ENCODE measurements at places on chromosomes 3 and 15.

DNA sequence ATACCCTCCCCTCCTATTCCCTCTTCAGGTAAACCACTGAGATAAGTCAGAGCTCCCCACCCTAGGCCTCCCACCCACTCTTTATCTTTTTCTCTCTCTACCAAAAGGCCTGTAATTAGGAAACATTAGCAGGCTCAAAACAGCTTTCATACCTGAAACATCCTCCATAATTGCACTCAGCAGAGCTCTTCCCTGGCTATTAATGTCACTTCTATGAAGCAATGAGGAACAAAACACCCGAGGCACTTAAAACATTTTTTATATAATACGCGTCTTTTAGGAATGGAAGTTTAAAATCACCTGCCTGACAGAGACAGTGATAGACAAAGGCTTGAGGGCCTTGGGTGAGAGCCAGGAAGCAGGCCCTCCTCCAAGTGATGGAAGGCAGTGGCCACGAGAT lies 138.9 kb downstream of the EPHB1 start:
- DNase-seq: no peak

GRCh38 chr3:45915518-45916231 lies 27.6 kb upstream of the CXCR6 start:
- DNase-seq: peak; percentile 49

DNA sequence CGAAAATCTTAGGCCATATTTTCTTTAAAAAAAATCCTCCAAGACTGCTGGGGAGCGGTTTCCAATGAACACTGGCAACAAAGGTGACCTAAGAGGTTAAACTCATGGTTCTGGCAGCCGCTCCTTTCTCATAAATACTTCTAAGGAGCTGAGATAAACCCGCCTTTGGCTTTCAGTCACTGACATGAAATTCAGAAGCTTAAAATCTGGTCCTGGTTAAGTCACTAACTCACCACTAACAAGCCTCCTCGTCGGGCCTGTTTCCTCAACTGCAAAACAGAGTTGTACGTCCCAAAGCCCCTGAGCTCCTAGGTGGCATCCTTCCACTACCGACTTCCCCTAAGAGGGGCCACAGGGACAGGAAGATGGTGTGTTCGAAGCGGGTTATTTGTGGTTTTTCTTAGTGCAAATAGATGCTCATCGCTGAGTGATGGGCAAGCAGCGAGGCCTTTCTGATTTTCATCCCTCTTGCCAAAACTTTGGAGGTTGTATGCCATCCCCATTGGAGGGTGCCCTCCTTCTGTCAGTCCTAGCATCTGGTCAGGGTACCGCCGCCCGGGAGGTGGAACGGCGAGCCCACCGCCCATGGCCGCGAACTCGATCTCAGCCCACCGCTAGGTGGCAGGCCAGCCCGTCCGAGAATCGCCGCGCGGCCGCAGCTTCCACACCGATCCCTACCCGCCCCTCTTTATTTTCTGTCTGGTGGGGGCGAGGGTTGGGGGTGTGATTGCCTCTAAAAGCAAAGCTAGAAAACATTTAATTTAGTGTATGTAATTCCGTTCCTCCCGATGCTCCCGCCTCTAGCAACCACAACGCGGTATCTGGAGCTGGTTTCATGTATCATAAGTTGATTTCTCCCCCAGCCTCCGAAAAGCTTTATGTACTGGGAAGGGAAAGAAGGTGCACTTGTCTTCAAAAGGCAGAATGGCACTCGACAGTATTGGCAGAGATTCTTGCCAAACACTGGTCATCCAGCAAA lies 4.6 kb downstream of the BCL6 start:
- peak; percentile 63 for DNase-seq

DNA sequence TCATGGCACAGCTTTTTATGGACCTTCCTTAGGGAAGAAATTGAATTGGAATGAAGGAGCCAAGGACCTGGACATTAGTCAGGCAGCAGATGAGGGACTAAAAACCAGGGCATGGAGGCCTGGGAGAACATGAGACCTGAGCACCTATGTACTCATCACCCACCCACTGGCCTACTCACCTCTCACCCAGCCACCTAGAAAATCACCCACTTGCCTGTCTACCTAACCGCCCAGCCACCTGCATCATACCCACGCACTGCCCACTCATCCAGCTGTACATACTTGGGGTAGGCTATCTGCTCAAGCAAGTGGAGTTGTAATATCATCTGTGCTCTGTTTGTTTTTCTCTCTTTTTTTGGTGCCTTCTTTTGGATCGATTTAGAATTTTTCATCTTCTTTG lies 65.3 kb upstream of the SLCO2A1 start:
- no peak for DNase-seq

DNA sequence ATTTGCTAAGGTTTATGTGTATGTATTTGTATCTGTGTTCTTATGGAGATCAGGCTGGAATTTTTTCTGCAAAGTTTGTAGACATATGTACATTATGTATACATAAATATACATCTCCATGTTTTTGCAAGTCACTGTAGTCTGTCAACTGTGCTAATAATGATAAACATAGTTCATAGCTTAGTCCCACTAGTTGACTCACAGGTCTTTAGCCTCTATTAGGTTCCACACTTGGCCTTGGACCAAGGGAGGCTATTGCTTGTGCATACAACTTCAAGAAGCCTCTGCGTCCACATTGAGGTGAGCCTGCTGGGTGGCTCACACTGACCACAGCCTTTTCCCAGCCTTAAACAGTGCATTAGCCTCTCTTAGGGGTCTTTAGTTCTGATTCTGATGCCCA lies 243.8 kb upstream of the PEX5L start:
- DNase-seq: no peak

- no peak for DNase-seq
These were observed 79.8 kb downstream of the PLCH1 start for GRCh38 chr3:155664925-155665695.

DNA sequence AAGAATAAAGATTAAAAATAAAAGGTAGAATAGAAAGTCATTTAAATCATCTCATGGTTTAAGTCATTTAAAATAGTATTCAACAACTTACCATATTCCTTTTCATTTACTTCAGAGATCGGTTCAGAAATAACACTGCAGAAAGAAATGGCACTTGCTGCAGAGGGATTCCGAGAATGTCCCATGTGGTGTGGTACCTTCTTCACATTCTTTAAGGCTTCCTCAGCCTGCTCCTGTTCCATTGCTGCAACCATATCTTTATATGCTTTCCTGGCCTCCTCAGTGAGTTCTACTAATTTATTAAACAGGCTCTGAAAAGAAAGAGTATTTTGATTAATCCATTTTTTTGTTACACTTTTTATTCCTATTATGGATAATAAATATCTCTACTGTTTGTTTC lies 32.6 kb upstream of the SHC4 start:
- DNase-seq: no peak

GRCh38 chr3:125010393-125010792 lies 45.4 kb downstream of the HEG1 start:
- no peak for DNase-seq

DNA sequence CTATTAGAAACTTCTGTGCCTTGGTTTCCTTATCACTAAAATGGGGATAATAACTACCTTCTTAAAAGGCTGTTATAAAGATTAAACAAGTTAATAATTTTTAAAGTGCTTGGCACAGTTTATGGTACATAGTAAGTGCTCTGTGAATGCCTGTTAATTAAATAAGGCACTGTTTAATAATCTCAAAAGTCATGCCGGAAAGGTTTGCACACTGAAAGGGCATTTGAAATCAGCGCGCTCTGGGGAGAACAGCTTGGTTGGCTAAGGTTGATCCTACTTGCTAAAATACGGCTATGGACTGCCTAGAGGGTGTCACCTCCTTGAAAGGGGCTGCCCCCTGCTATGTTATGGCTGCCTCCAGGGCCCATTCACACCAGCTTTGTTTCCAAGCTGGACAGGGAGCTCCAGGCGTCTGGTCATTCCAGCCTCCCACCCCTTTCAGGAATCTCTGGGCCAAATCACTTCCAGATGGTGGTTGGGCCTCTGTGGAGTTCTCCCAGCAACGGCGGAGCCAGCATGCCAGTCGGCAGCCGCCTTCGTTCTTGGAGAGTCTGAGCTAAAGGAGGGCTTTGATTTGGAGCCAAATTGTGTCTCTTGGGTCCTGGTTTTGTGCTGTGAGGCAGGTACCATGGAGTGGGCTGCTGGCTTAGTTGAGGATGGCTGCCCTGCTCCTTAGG lies 5.9 kb downstream of the FLNB start:
- no peak for DNase-seq

GRCh38 chr3:127535901-127536829 lies 54.4 kb downstream of the TPRA1 start:
- no peak for DNase-seq

DNA sequence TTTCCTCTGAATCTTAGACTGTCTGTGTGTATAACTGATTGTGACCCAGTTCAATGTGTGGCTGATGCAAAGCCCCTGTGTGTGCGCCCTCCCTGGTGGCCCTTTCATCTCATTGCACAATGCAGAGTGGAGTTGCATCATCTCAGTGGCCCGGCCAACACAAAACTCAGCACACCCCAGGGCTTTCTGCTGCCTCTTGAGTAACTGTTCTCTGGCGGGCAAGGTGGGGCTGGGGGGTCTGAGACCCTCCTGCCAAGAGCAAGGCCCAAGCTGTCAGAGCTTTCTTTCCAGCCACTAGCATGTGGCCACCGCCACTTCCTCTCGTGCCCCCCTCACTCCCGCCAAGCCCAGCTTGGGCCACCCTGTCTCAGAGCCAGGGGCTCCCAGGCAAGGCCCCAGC lies 80.7 kb upstream of the ALDH1L1 start:
- DNase-seq: peak; percentile 46

DNA sequence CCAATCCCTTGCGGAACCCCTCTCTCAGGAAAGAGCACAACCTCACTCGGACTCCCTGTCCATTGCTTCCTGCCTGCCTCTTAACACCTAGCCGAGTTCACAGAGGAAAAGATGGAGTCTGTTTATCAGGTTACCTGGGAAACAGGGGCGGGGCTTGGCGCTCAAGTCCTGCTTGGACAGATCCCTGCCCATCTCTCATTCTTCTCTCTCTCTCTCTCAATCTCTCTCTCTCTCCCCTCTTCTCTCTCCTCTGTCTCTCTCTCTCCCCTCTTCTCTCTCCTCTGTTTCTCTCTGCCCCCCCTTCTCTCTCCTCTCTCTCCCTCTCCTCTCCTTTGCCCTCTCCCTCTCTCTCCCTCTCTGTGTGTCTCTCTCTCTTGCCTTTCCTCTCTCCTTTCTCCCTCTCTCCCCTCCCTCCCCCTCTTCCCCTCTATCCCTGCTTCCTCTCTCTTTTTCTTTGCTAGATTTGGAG lies at the start of gene EFHB:
EFHB (minus strand) TSS at position 120 of the 469 bp plus-strand sequence. CDS start 199 bp downstream, outside the sequence.
- DNase-seq: peak; percentile 69

DNA sequence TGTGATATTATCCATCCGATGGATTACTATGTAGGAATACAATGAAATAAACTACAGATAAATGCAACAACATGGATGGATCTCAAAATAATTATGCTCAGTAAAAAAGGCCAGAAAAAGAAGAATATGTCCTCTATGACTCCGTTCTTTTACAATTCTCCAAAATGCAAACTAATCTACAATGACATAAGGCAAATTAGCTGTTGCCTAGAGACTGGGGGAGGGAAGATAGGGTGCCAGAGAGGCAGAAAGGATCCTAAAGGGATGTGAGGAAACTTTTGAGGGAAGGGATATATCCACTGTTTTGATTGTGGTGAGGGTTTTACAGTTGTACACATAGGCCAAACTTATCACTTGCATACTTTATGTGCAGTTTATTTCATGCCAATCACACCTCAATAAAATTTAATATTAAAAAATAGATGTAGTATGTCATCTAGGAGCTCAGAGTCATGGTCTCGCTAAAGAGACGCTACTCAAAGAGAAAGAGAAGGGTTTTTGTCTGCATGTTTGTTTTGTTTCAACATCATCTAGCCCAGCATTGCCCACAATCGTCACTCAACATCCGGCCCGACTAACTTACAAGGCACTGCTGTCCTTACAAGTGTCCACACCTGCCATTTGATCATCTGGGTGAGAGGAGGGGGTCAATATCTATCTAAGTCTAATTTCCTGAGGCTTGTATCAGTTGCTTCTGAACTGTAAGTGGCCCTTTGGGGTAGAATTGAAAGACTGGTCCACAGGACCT lies 29.5 kb downstream of the HES1 start:
- DNase-seq: no peak

- DNase-seq: no peak
These were observed 9.1 kb upstream of the DAG1 start for GRCh38 chr3:49460956-49461355.

DNA sequence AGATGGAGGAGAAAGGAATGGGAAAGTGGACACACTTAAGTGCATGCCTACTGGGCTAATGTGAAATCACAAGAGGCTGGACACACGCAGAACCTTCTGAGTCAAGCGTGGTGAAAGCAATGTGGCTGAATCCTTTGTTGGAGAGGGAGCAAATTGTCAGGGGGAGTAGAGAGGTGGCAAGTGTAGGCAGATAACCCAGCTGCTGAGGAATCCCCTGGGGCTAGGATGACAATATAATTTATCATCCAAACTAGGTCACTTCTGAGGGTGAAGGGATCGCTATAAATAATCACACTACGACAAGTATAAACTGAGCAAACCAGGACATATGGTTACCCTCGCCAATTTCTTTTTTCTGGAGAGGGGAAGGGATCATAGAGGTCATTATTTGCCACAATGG lies 28.7 kb downstream of the TAMM41 start:
- DNase-seq: no peak

DNA sequence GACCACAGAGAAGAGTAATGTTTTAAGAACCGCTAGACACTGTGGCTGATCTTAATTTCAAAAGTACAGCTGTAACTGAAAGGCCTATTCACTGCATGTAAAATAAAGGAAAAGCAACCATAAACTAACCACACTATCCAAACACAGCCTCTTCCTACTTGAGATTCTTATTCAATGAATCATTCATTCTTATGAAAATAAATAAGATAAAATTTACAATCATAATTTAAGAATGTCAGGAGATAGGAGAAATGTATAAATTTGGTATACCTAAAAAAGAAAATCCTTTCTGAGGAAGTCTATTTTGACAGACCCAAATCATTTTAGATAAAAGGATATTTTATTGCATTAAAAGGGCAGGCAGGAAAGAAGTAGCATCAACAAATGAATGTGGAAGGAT lies 533.5 kb upstream of the ZNF385D start:
- no peak for DNase-seq

DNA sequence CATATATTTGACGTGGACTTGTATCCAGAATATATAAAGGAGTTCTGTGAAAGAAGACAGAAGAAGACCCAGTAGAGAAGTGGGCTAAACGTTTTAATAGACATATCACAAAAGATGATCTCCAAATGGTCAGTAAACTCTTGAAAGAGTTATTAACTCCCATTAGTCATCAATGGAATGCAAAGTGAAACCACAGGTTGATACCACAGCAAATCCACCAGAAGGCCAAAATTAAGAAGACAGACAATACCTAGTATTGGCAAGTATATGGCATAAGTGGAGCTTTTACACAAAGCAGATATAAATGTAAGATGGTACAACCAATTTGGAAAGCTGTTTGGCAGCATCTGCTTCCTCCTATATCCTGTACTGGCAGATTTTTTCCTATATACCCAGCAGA lies 6.0 kb downstream of the SPATA16 start:
- DNase-seq: no peak

- no peak for DNase-seq
These were observed 5.7 kb upstream of the CYP11A1 start for GRCh38 chr15:74373056-74373650.

- no peak for DNase-seq
These were observed 211.9 kb downstream of the TPRG1 start for GRCh38 chr3:189383630-189384029.

GRCh38 chr3:23481011-23481615 lies 278.0 kb downstream of the UBE2E2 start:
- no peak for DNase-seq

- DNase-seq: no peak
These were observed 128.8 kb upstream of the BFSP2 start for GRCh38 chr3:133271042-133271441.
